ENCODE measurements at places on chromosomes 16 and 17.

DNA sequence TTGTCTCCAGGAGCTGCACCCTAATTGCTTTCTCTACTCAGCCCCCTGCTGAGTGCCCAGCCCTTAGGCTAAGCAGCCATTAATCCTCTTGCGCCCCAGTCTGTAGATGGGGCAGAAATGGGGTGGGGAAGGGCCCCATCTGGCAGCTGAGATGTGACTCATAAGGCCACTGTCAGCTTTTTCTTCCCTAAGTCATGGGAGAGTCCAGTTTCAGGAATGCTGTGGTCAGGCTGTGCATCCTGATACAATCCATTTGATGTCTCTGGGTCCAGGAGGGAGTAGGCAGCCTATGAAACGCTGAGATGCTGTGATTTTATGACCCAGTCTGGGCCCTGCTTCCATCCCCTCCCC lies 12.3 kb downstream of the PLXDC1 start:
- DNase-seq, result peak; percentile 51

DNA sequence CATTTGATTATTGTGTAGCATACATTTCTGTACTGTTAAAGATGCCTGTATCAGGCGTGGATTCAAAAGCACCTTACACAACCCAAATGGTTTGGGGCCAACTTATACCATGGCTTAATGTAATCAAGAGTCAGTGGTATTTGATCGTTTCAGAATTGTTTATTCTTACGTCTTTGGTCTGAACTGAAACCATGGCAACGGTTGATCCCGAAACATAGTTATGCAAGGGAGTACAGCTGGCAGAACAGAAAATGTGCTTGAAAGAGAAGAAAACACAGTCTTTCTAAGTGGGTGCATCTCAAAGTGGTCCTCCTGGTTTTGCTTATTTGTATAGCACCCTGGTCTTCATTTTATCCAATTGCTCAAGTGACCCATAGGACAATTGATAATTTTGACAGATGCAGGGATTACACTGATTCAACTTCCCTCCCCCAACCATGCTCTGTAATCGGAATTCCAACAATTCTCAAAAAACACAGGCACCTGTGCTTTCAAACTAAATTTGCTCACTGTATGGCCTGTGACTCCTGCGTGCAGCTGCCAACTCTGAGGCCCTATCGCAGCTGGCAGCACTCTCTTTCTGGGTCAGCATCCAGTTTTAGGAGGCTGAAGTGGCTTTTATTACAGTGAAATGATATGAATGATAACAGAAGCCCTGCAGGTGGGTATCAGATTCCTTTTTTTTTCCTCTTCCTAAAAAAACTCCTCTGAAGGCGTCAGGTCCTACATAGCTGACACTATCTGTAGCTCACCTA lies 77.0 kb upstream of the AXIN2 start:
- DNase-seq, result peak; percentile 30

- no peak for DNase-seq
Observed at GRCh38 chr16:27634779-27635178, 84.8 kb downstream of the KATNIP start.

DNA sequence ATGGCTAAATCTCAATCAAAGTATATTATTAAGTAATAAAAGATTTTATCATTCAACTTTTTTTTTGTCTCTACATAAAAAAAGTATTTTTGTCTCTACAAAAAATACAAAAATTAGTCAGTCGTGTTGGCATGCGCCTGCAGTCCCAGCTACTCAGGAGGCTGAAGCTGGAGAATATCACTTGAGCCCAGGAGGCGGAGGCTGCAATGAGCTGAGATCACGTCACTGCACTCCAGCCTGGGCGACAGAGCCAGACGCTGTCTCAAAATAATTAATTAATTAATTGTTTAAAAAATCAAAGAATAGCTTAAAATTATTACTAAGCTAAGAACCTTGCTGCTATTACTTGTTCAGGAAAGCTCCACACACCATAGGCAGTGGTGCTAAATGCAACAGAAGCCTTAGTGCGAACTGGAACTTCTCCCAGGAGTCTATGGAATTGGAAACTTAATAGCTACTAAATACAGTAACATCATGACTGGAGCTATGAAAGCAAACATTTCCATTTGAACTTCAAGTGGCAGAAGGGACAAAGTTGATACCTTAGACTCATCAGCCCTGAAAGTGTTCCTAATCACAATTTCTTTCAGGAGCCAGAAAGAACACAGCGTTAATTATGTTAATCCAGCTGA lies 22.6 kb downstream of the ADCY9 start:
- no peak for DNase-seq

DNA sequence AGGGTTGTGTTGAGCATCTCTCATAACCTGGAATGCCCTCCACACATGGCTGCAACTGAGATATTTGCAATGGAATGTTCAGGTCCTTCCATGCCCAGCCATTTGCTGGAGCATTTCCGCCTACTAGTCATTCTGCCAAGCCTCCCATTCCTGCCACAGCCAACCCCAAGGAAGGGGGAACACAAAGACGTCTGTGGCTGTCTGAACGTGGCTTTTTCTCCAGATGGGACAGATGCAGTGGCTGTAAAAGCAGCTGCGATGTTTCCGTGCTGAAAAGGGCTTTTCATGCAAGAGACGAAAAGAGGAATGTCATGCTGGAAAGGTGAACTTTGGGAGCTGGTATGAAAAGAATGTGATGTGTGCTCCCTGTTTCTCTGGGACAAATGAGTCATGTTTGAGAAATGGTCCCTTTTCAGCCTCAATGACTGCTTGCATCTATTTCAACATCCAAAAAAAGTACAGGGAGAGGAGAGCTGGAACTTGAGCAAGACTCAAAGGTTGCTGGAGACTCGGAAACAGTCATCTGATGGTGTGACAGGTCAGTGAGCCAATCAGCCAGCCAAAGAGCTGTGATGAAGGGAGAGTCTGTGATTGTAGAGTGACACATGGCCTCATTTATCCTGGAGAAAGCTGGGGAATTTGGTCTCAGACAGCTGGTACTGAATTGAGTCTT lies 208.9 kb downstream of the SHISA9 start:
- peak; percentile 71 for DNase-seq

DNA sequence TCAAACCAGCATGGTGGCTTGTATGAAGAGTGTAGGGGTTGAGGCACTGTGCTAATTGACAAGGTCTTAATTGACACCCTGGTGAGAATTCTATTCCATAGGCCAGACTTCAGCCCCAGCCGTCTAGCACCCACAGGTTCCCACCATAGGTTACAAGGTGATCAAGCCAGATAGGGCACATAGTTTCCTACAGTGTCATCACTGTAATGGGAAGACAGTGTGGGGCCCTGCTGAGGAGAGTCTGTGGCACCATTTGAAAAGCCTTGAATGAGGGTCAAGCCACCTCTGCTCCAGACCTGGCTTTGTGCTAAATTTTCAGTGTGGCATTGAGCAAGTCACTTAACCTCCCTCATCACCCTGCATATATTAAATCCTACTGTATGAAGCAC lies 36.2 kb downstream of the YPEL2 start:
- no peak for DNase-seq

- no peak for DNase-seq
Observed at GRCh38 chr16:27052007-27052406, 14.7 kb upstream of the C16orf82 start.

DNA sequence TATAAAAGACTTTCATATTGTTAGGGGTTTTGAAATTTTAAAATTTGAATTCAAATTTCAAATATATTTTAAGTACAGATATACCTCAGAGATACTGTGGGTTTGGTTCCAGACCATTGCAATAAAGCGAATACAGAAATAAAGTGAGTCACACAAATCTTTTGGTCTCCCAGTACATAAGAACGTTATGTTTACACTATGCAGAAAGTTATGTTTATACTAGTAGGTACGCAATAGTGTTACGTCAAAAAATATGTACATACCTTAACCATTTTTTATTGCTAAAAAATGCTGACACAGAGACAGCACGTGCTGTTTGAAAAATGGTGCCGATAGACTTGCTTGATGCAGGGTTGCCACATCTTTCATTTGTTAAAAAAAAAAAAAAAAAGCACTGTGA lies 19.7 kb downstream of the NUP88 start:
- no peak for DNase-seq

- DNase-seq, result no peak
Observed at GRCh38 chr16:49200223-49200820, 81.3 kb downstream of the CBLN1 start.

DNA sequence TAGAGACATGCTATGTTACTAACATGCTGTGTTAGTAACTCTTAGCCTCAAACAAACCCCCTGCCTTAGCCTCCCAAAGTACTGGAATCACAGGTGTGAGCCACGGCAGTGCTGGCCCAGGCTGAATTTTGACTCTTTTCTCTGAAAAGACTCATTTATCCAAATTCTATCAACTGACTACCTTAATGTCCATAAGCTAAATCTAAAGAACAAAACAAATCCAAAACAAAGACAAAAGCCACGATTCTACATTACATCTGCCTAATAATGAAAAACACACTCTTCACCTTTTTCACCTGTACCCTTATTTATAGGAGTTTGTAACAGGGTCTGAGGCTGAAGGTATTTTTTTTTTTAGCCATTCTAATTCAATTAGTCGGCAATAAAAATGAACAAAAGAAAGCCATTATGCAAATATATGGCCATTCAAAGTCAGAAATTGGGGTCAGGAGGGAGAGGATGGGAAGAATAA lies 432.5 kb downstream of the RBFOX1 start:
- no peak for DNase-seq

GRCh38 chr17:83164490-83164889 lies 85.1 kb downstream of the METRNL start:
- DNase-seq, result no peak

DNA sequence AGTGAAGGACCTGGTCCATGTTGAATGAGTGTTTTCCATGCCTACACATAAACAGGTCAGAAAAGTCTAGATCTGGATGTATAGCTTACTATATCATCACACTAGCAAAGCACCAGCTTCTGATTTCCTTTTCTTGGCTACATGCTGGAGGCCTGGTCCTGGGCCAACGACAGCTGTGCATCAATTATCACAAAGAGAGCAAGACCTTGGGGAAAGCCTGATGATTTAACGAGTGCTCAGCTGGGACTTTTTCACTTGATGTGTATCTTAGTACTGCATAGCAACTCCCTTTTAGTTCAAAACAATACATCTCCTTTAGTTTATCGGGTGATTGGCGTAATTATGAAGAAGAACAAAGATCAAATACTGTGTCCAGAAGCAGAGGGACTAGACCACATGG lies 358.2 kb downstream of the KIF2B start:
- no peak for DNase-seq

DNA sequence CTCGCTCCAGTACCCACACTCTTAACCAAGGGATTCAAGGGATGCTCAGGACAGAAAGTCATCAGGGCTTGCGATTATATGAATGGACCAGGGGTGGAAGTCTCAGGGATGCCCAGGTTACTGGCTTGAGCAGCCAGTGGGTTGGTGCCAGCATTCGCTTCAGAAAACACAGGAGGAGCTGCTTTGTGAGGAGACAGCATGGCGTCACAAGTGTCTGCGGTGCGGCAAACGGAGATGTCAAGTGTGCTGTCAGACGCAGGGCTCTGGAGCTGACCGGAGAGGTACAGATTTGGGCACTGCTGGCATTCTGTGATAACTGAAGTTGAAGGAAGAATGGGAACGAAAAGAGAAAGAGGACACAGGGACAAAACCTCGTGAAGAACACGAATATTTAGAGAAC lies 4.1 kb downstream of the MARCHF10 start:
- DNase-seq, result no peak

DNA sequence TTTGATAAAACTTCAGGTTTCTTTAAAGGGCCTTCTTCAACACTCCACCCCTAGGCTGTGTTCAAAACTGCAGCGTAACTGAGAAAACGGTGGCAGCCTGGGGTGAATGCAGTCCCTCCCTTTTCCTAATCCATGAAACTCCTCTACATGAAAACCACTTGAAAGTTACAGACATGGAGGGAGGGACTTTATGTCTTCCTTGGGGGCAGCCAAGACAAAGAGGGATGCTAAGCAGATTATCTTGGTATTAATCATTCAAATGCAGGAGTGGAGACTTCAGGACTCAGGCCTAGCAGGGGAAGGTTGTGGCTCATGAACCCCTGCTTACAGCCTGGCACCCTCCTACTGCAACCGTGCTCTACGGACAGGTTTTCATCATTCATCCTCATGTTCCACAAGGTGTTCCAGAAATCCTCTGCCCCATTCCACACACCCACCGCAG lies 46.8 kb downstream of the RNF112 start:
- no peak for DNase-seq

GRCh38 chr17:63930951-63931575 lies 1.1 kb downstream of the CD79B start:
- DNase-seq, result no peak
